ENCODE measurements at places on chromosomes 6 and 20.

DNA sequence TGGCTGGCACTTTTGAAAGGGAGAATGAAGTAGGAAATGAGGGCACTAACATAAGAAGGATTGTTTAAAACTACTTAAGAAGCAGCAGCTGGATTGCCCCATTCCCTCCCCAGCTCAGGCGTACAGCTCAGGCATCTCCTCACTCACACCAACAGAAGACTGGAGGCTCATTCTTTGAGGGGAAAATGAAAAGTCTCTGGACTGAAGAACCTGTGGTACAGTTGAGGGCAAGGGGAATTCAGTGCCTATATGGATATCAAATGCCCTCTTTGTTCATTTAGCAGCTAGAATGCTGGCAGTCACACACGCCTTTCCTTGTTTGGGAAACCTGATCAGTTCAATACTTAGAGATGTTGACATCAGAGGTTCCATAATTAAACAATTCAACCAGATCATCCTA, 502.1 kb upstream of the SOX4 start:
- DNase-seq = no peak

DNA sequence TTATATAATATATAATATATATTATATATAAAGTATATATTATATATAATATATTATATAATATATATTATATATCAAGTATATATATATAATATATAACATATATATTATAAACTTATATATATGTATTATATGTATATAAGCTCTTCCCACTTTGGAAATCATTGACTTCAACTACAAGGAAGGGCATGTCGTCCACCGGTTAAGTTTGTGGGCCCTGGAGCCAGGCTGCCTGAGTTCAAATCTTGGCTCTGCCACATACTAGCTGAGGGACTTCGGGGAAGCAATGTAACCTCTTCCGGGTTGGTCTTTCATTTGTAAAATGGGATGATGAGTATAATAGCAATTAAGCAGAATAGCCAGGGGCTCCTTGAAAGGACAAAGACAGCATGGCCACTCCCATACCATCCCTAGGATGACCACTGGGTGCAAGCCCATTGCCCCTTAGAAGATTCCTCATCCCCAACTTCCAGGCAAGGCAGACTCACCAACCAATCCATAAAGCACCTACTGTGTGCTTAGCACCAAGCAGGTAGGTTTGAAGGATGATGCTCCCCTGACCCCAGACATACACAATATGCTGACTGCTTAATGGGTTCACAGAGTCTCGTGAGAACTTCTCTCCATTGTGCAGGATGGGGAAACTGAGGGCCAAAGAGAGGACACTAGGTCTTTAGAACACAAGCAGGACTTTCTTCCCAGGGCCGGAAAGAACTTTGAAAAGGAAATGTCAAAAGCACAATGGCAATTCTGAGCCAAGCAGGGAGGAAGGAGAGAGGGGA, 163.2 kb downstream of the MRPL14 start:
- DNase-seq = no peak

DNA sequence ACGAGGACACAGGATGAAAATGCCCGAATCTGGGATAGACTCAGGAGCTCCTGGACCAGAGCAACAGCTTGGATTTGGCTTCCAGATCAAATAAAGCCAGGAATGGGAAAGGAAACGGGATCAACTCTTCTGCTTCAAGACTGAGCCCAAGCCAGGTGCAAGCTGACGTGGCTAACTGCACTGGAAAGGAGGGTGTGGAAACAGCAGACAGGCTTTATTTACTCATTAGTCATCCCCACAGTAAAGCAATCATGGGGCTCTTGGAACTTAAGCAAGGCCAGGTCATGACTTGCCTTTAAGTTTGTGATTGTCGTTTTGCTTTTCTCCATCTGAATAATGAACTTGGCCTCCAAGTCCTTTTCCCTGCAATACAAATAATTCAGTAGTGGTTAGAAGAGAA, 45.2 kb downstream of the KIF16B start:
- no peak for DNase-seq

- no peak for DNase-seq
Measured at GRCh38 chr6:79824202-79824601, 123.2 kb downstream of the ELOVL4 start.

DNA sequence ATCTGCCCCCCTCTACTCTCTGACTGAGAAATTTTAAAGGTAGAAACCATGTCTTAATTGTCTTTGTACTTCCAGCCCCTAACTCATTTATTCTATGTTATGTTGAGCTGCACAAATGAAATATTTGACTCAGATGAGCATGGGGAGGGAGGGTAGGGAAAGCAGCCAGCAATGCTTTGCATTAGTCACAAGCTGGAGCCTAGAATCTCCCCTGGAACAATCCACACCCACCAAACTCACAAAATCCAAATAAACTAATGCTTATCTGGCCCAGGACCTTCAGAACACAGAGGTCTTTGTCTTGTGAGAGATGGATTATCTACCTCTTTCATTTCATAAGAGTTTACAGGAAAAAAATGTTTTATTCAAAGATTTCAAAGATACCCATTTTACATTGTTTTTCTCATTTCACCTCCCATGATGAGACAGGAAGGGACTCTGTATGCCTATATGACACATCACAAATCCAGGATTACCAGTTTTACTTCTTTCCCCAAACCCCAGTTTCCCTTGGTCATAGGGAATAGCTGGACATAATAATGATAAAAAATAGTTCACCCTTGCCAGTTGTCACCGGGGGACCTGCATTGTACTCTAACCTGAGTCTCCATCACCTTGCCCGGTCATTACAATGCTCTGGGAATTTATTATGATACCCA, 466.9 kb downstream of the KIF16B start:
- DNase-seq = no peak

- DNase-seq = no peak
Measured at GRCh38 chr6:69128411-69128810, 493.3 kb downstream of the ADGRB3 start.

DNA sequence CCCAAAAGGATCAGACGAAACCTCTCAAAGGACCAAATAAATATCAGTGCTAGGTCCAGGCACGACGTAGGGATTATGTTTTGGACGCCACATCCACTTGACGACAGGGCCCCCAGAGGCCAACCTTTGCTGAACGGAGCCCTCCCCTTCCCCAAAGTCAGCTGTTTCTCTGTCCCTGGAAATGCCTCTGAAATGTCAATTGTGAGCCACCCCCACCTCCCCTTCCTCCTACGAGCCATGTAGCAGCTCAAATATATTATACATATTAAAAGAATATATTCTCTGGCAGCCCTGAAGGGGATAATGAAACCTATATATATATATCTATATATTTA, 39.6 kb upstream of the BLCAP start:
- no peak for DNase-seq

GRCh38 chr6:111417946-111418345, 65.1 kb downstream of the REV3L start:
- no peak for DNase-seq
